ENCODE measurements at places on chromosomes 12 and 14. TPM values are rescaled to one million over a fixed set of nuclear protein-coding genes. Genes with fewer than 3 reads are reported as not detected.
A peak's percentile ranks its signal among the peaks of the same experiment; 100 is the strongest.

GRCh38 chr14:65000898-65001591, 14.3 kb downstream of the FNTB start:
- DNase-seq, result peak; percentile 73

GRCh38 chr12:101493556-101493955, 18.4 kb downstream of the SPIC start:
- DNase-seq, result no peak

GRCh38 chr12:116818948-116819832, 62.1 kb downstream of the HRK start:
- DNase-seq, result peak; percentile 83

GRCh38 chr12:55745361-55746173, 2.6 kb downstream of the GDF11 start:
- DNase-seq, result peak; percentile 37

GRCh38 chr12:85445060-85445938, 165.3 kb downstream of the ALX1 start:
- no peak for DNase-seq

DNA sequence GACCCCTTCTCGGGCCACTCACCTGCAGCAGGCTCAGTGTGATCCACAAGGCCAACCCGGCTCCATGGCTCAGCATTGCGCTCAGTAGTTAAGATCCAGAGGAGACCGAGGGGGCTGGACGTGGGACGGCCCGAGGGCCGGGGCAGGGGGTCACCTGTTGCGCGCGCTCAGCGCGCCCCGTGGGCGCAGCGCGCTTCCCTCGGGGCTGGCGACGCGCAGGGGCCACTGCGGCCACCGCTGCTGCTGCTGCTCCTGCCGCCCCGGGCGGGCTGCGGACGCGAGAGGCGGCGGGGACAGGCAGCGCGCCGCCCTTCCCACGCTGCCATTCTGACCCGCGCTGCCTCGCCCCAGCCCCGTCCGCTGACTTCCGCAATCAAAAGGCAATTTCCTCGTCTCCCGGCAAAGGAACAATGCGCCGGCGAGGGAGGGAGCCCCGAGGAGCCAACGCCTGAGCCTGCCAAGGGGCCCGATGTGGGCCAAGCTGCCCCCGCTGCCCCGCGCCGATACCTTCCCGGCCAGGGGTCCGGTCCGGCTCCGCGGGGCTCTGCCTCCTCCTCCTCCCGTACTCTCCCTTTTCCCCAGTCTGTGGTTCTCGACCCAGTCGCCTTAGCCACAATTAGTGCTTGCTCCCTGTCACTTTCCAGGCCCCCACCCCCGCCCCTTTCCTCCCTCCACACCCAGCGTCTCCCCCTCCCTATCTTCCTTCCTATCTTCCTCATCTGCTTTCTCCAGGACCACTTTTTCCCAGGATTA, 27.3 kb downstream of the PTPRB start:
- DNase-seq, result peak; percentile 29

DNA sequence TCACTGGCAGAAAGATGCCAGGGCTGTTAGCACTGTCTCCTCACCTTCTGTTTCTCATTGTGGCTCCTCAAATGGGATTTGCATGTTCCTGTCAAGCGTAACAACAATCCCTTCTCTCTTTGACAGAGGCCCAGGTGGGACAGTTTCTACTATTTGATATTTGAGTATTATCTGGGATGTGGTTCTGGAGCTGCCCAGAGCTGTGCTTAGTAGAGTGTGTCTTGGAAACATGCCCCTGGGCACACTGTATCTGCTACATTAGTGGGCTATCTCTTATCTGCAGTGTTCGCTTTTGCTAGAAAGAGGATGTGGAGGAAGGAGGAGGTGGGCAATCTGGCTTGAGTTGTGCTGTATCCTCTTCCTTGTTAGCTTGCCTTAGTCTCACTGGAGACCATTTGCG, 3.8 kb upstream of the ACADS start:
- no peak for DNase-seq

- peak; percentile 35 for DNase-seq
Observed at GRCh38 chr12:56129206-56129941, 1.3 kb downstream of the ESYT1 start.

DNA sequence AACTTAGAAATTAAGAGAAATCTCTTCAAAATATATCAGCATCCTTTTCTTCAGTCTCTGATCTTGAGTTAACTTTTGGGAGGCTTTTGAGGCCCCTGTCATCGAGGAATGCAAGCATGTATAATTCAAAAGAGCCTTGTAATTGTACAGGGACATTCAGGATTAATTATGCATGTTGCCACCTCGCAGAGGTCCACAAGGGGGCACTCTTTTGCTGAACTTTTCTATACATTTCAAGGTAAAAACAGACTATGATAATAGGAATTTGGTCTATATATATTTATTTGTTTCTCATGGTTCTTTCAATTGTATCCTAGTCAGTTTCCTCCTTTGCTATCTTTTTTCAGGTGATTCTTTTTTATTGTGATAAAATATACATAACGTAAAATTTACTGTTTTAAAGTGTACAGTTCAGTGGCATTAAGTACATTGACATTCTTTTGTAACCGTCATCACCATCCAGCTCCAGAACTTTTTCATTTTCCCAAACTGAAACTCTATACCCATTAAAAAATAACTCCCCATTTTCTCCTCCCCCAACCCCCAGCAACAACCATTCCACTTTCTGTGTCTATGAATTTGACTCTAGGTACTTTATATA, 47.0 kb upstream of the SLC2A13 start:
- peak; percentile 71 for DNase-seq

DNA sequence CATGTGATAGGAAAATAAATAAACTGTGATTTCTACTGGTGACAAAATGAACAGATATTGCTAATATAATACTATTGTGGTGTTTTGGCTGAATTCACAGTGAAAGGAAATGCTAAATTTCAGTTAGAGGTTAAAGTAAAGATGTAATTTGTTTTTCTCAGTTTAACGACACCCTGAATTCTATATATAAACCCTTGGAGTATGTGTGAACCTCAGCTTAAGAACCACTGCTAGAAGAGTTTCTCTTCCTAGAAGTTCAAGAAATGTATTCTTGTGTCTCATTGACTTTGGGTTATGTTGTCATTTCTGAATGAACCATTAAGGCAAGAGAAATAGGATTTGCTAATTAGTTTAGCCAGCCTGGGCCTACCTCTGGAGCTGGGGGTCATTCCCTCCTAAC, 8.2 kb downstream of the FBXO34 start:
- DNase-seq, result no peak

- no peak for DNase-seq
Observed at GRCh38 chr12:96242597-96242996, 48.4 kb downstream of the ELK3 start.

DNA sequence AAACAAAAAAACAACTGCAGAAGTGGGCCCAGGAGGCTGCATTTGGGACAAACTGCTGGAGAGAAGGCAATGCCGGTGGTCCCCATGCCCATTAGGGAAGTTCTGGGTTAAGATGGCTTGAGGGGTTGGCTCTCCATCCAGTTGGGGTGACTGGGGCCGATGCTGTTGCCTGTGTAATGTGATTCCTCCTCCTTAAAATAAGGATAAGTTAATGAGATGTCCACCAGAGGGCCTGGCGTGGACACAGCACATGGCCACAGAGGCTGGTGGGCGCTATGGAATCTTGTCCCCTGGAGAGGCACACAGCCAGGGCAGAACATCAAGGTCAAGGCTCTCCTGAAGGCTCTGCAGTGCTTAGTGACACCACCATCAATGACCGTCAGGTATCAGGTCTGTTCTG, 1.0 kb upstream of the TESC start:
- peak; percentile 9 for DNase-seq

DNA sequence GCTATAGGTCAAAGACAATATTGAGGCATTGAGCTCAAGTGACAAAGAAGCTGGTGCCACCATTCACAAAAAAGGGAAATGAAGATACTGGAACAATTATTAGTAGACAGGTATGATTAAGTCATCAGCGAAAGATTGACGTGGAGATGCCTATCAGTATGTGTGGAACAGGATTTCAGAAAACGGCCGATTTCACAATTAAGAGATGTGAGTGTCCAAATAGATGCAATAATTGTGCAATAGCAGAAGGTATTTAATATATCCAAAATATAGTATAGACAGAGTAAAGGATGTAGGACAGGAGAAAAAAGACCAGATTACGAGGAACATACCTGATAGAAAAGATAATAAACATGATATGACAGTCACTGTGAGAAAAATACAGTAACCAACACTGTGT, 433.1 kb downstream of the C12orf50 start:
- DNase-seq, result no peak

DNA sequence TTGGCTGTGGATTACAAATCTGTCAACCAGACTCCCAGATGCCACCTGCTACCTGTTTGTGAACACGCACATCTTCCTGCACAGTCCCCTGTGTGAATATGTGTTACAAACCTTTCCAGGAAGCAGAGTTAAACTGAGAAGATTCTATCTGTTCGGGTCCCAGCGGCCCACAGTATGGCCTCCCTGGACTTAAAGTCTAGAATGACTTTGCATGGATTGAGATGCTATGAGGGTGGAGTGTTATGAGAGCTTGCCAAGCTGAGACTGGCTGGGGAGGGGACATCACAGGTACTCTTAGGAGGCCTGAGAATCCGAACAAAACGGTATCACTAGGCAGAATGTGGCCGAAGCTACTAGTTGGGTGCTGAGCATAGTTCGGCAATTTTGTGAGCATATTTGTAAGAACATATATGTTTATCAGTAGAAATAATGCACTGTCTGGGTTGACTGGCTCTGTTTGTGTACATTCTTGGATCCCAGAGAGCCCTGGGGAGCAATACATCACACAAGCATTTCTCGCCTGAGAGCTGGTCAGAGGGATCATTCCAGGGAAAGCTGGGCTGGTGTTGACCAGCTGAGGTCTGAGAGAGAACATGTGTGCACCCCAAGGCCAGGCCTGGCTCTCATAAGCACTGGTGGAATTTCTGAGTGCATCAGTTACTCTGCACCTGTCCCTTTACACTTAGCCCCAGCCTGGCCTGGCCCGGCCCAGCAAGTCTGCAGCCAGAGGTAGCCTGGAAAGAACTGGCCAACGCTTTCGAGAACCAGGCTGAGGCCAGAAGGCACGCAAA, 29.8 kb upstream of the LTBP2 start:
- peak; percentile 79 for DNase-seq

The PZP gene
- total RNA-seq, result not detected

The MYH6 gene
- total RNA-seq, result not detected

The ZDHHC22 gene
- total RNA-seq, result not detected
